NCI-H1105 (cell line): ENCODE measurements at places on chromosomes 7 and 10.

DNA sequence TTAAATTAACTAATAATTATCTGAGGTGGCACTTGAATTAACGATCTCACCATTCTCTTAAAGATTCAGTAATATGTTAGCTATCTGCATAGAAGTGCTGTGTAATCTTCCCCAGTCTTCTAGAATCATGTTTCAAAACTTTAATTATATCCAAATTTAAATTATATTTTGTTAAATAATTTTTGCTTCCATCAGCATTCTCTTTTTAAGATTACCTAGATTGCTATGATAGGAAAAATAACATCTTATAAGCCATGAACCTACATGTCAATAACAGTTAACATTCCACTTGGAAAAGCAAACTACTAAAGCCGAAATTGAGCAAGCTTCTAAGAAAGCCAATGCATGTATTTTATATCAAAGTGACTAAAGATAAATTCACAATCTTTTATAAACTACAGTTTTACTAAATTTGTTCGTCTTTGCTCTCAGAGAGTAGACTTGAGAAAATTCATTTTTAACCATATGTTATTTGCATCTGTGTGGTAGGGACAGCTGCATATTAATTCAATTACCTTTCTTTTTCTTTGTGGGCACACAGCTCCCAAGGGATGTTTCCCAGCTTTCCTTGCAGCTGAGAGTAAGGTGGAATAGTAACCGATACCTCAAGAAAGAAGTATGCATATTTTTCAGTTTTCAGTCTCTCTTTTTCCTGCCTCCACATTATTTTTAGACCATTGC lies 105.4 kb upstream of the ABCB5 start:
- DNase-seq: no peak

DNA sequence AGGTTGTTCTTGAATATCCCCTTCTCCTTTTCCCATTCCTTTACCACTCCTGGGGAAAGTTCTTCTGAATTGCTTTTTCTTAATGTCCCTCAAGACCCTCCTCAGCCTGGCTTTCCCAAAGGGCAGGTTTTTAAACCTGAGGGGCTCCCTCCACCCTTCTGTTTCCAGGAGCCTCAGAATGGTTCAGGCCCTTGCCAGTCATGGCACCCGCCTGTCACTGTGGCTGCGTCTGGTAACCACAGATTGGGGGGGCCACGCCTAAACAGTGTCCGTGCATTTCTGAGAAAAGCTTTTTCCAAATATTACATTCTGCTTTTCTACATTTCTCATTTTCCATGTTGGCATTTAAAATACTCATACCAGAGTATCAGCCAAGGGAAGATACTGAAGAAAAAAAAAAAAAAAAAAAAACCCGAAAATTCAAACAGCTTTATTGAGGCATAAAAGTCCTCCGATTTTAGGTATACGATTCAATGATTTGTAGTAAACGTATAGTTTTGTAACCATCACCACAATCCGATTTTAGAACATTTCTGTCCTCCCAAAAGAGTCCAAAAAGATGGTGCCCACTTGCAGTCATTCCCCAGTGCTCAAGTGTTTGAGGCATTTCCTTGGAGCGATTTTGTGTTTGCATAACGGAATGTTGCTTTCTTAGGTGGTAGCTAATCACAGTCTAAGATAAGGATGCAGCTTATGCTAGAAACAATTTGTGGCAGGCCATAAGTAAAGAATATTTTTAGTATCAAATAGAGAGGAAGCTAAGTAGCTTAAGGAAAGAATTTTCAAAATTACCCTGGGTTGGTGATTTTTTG lies 22.1 kb downstream of the HKDC1 start:
- DNase-seq: no peak

GRCh38 chr10:75403939-75404814 lies 2.6 kb upstream of the ZNF503 start:
- DNase-seq: peak; percentile 52

DNA sequence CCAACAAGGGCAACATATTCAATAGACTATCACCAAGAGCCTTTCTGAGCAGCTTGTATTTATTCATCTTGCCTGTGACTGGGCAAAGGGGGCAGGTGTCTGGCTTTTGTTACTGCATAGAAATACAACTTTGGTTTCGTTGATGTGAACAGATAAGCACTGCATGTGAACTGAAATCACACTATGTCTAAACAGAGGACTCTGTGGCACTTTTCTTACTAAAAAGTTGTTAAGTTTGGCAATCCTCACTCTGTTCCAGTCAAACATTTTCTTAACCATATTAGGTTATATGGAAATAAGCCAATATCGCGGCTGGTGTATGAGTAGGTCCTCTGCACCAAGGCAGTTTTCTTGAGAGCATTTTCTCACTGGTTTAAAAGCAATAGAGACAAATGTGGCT lies 48.5 kb downstream of the CALD1 start:
- DNase-seq: no peak

- DNase-seq: no peak
Measured at GRCh38 chr10:116255886-116256751, 16.9 kb downstream of the GFRA1 start.

- no peak for DNase-seq
Measured at GRCh38 chr7:20470082-20470481, 139.4 kb downstream of the ITGB8 start.

DNA sequence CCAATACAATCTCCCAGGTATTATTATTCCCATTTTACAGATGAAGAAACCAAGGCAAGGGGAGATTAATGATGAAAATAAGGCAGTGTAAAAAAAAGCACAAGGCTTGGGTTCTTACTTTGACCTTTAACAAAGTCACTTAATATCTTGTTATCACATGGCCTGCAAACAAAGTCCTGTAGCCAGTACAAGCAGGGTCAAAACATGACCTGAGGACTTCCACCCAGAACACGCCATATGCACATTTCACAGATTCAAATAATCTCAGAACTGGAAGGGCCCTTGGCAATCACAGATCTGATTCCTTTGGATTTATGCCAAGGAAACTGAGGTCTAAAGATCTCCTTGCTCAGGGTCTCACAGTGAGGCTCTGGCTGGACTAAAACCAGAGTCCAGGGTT lies 162.1 kb downstream of the KCNMA1 start:
- no peak for DNase-seq

- no peak for DNase-seq
Measured at GRCh38 chr7:138825049-138825721, 27.2 kb upstream of the ATP6V0A4 start.

- DNase-seq: no peak
Measured at GRCh38 chr7:121531175-121532070, 135.3 kb upstream of the FAM3C start.

- no peak for DNase-seq
Measured at GRCh38 chr10:98096316-98096715, 38.1 kb upstream of the R3HCC1L start.

- DNase-seq: no peak
Measured at GRCh38 chr7:17654940-17655339, 285.4 kb downstream of the SNX13 start.

- no peak for DNase-seq
Measured at GRCh38 chr7:35512716-35513115, 182.2 kb downstream of the HERPUD2 start.

- DNase-seq: peak; percentile 30
Measured at GRCh38 chr7:70355198-70356020, 757.1 kb downstream of the AUTS2 start.

GRCh38 chr7:157488281-157488680 lies 151.5 kb downstream of the DNAJB6 start:
- no peak for DNase-seq

- no peak for DNase-seq
Measured at GRCh38 chr7:99011706-99012404, 132.1 kb downstream of the SMURF1 start.

DNA sequence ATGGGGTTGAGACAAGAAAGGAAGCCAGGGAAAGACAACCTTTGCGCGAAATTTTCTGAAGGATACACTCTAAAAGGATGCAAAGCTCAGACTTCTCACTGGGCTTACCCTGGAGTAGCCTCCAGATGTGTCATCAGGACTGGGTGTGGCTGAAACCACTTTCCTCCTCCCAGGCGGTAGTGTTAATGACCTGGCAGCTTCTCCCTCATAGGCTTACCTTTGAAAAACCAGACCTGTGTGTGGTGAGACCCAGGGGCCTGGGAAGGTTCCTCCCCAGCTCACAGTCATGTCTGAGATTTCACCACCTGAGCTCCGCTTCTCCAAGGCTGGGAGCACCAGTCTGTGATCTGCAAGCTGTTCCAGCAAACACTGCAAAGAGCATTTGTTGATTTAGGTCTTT lies 93.7 kb downstream of the EPC1 start:
- DNase-seq: no peak

- DNase-seq: no peak
Measured at GRCh38 chr7:113256883-113257531, 138.7 kb upstream of the SMIM30 start.

- DNase-seq: no peak
Measured at GRCh38 chr7:117791877-117792780, 81.1 kb downstream of the CTTNBP2 start.

GRCh38 chr10:24969841-24970281 lies 17.5 kb upstream of the PRTFDC1 start:
- no peak for DNase-seq

DNA sequence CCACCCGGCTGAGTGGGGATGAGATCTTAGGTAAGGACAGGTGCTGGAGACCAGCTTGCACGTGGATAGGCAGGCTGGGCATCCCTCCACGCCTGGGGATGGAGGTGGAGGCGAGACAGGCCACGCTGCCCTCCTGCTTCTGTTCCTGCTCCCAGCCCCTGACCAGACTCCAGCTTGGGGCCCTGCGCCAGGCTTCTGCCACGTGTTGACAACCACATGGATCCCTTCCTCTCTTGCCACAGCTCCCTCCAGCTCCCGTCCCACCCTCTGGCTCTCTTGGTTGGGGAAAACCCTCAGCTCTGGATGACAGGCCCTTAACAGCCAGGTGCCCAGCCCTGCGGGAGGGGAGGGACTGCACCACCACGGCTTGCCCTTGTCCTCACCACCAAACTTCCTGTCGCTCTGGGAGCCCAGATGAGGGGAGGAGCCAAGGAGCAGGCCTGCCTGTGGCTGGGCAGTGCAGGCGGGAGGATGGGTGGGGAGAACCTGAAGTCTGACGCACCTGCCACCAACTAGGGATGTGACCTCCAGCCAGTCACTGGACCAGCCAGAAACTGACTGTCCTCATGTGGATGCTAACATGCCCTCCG lies 36.0 kb downstream of the KCNH2 start:
- no peak for DNase-seq

DNA sequence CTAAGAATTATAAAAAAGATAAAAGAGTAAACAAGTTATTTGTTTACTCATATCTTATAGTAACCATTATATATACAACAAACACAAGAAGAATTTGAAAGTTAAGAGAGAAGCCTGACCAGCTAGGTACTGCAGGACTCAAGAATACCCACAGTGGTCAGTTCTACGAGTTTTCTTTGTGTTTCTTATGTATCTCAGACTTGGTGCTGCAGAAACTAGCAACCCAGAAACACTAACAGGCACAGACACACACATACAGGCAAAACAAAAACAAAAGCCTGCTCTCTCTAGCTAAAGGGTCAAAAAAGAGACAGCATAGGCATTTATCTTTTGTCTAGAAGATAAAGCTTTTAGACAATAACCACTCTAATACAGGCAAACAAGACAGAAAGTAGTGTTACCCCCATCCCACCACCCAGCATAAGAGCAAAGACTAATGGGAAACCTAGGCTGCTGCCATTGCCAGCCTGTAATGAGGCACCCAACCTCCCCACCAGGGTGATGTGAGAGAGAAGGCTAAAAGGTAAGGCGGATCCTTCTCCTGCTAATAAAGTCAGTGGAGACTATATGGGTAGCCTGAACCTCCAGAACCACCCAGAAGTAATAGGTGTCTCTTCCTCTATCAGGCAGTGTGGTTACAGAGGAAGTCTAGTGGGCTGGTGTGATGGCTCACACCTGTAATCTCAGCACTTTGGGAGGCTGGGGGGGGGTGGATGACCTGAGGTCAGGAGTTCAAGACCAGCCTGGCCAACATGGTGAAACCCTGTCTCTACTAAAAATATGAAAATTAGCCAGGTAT lies 113.9 kb downstream of the DNAJC1 start:
- DNase-seq: no peak
